ENCODE measurements at places on chromosomes 7 and 10. TPM values are rescaled to one million over a fixed set of nuclear protein-coding genes. Genes with fewer than 3 reads are reported as not detected.

DNA sequence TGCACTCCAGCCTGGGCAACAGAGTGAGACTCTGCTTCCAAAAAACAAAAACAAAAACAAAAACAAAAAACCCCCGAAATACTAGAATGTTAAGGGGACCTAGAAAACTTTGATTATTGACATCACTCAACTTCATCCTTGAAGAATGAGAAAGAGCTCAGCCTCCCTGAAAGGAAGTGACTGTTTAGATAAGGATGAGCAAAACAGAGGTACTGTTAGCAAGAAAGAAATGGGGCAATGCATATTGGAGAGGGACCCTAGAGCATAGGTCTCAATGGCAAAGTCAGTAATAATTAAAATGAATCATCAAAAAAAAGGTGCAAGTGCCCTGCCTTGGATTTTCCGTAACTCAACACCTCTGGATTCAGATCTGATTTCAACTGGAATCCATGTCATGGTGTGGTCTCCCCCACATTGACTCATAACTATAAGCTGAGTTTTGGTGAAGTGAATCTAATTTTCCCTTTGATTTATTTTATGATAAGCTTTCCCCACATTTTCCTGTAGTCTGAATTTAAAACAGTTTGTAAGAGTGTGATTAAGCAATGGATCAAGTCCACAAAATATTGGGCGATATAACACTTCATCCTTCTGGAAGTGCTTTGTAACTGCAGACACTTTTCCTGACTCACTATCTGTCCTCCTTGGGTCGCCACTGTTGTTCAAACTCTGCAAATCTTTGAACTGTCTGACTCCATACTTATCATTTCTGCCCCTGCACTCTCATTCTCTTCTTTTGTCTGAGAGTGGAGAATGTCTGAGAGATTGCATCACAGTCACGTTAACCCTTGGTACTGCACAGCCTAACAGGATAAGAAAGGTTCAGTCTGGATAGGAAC is 224.8 kb upstream of the LYZL1 start:
- no peak for DNase-seq

DNA sequence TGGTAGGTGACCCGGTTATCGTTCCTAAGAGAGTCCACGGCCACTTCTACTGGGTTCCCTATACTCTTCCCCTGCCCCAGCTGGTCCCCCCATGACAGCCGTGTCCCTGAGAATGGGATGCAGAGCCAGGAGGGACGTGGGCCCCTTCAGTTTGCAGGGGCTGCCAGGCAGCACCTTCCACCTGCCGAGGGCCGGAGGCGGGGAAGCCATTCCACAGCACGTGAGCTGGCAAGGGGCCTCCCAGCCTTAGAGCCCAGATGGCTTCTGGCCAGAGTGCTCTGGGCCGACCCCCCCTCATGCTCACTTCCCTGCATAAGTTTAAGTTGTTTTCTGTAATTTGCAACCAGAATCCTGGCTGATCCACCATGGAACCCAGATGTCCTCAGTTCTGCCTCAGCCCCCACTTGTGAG is 39.0 kb downstream of the DIP2C start:
- DNase-seq = no peak

GRCh38 chr10:19728376-19728775 is 87.9 kb upstream of the PLXDC2 start:
- DNase-seq = no peak

GRCh38 chr10:79191951-79192676 is 123.3 kb downstream of the ZMIZ1 start:
- no peak for DNase-seq

- DNase-seq = no peak
These were observed 160.5 kb downstream of the BAMBI start for GRCh38 chr10:28837613-28838390.

GRCh38 chr7:71290452-71290851 is 158.5 kb downstream of the GALNT17 start:
- DNase-seq = no peak

GRCh38 chr7:156493942-156494341 is 146.6 kb upstream of the RNF32 start:
- DNase-seq = no peak

TRRAP gene
- 11.8 TPM for polyA plus RNA-seq

NMT2 gene
- polyA plus RNA-seq = 12.7 TPM
